ENCODE measurements at places on chromosomes 2 and 18.

GRCh38 chr2:70513738-70514137, 39.9 kb downstream of the TGFA start:
- DNase-seq = no peak

GRCh38 chr2:111704246-111704645, 179.7 kb downstream of the ANAPC1 start:
- DNase-seq = no peak

DNA sequence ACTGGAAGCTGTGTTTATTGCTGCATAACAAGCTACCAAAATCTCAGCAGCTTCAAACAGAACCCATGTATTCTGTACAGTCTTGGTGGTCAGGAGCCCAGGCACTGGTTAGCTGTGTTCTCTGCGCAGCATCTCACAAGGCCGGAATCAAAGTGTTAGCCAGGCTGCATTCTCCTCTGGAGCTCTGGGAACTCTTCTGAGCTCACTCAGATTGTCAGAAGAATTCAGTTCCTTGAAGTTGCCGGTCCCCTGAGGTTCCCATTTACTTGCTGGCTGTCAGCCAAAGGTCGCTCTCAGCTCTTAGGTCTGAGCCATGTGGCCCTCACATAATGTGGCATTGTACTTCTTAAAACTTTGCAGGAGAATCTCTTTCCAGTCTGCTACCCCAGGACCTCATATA, 123.6 kb upstream of the SMIM21 start:
- DNase-seq = no peak

DNA sequence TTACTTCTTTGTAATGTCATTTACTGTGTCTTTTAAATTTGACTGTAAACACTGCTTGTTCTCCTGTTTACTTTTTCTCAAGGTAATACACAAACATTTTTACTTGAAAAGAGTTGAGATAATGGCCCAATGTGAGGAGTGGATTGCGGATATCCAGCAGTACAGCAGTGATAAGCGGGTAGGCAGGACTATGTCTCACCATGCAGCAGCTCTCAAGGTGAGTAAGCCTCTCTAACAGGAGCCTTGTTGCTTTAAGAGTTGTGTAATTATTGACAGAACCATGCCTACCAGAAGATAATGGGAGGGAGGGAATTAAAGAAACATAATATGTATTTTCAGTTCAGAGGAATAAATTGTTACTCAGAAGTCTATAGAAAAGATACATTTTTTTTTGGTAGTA, 16.5 kb upstream of the TTC27 start:
- DNase-seq = no peak

- DNase-seq = no peak
Measured at GRCh38 chr2:155190342-155190741, 491.8 kb downstream of the KCNJ3 start.

DNA sequence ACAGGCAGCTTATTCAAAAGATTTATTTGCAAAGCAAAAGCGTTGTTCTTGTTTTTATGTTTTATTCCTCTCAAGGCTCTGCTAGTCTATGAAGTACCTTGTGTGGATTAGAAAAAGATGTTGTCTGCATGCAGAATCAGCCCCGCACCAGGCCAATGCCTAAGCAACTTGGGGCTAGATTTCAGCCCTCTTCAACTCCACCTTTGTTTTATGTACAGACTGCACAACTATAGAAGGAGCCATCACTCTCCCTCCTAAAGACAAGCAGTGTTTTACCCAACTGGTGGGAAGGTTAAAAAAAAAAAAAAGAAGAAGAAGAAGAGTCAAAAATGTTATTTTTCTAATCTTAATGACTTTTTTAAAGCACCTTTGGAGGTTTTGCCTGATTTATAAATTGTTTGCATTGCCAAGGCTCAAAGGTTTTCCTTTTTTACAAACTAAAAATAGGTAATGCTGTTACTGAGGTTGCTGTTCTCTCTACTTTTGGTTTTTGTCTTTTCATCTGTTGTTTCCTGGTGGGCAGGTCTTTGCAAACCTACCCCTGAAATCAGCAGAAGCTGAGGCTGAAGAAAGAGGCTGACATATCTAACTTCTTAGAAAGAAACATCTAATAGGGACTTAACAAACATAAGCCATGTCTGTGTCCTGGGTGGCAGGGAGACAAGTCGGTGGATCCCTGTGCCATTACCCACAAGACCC, 164.0 kb downstream of the SLC39A10 start:
- no peak for DNase-seq

GRCh38 chr2:10962004-10962403, 50.3 kb downstream of the KCNF1 start:
- DNase-seq = no peak

DNA sequence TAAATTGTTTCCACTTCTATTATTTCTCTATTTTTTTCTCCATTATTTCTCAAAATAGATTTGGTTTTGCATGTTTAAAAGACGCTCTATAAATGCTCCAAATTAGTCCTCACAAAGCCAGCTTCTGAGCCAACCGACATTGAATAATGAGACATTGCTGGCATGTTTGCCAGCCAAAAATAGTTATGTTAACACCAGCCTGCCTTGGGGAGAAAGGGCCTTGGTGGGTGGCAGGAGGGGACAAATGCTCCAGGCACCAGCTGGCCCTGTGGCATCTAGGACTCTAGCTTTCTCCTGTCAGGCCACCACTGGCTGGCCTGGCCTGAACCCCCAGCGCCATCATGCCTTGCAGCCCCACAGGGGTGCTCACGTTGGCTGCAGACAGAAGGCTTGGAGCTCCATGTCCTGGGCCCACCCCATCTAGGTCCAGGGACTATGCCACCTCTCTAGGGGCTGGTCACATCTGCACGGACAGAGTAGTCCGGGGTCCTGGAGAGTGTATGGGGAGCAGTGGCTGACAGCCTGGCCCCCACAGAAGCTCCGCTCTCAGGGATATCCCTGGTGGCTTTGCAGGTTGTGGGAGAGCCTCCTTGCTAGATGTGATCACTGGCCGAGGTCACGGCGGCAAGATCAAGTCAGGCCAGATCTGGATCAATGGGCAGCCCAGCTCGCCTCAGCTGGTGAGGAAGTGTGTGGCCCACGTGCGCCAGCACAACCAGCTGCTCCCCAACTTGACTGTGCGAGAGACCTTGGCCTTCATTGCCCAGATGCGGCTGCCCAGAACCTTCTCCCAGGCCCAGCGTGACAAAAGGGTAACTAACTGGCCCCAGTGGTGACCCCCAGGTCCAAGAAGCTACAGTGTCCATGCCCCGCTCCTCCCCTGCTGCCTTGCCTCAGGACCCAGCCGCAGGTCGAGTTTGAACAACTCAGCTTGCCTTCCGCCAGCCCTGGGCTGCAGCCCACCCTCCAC, 12.5 kb downstream of the ABCG8 start:
- no peak for DNase-seq

GRCh38 chr2:125935559-125935958, 720.4 kb upstream of the GYPC start:
- DNase-seq = no peak

DNA sequence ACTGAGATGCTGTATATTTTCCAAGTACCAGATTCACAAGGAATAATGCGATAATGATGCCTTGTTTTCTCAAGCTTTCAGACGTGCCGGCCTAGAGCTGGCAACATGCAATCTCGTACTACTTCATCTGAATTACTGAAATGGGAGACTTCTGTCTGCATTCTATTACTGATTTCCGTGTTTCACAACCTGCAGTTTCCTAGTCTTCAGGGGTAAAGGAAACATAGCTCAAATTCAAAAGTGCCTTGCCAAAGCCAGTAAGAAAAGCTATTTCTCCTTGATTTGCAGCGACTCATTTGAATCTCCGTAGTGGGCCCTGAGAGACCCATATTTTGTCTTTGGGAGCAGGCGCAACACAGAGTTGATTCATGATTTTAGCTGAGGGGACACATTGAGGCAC, 289.0 kb downstream of the CNTNAP5 start:
- DNase-seq = no peak

GRCh38 chr2:99618579-99619097, 128.8 kb upstream of the REV1 start:
- no peak for DNase-seq

- no peak for DNase-seq
Measured at GRCh38 chr2:117968722-117969121, 45.1 kb downstream of the CCDC93 start.

DNA sequence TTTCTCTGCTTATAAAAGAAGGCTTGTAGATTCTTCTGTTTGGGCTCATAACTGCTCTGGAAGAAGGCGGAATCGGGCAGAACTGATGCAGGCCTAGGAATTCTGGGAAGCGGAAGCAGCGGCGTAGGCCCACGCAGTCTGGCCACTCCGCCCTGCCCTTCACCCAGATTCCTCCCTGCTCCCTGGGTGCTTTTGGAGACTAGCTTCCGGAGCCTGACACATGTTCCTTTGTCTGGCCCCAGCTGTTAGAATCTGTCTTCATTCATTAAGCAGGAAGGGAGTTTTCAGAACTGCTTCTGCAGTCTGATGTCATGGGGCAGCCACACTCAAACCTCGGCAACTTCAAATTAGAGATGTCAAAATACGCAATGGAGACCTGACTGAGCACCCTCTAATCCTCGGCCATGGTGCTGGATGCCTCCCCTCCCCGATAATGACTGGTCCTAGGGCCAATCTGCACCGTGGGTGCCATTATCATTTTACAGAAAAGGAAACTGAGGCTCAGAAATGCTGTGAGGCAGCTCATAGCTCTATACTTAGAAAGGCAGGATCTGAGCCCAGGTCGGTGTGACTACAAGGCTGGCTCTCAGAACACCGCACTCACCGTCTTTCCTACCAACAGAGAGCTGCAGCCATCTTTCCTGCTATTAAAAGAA, 275.7 kb downstream of the MYCN start:
- DNase-seq = no peak

DNA sequence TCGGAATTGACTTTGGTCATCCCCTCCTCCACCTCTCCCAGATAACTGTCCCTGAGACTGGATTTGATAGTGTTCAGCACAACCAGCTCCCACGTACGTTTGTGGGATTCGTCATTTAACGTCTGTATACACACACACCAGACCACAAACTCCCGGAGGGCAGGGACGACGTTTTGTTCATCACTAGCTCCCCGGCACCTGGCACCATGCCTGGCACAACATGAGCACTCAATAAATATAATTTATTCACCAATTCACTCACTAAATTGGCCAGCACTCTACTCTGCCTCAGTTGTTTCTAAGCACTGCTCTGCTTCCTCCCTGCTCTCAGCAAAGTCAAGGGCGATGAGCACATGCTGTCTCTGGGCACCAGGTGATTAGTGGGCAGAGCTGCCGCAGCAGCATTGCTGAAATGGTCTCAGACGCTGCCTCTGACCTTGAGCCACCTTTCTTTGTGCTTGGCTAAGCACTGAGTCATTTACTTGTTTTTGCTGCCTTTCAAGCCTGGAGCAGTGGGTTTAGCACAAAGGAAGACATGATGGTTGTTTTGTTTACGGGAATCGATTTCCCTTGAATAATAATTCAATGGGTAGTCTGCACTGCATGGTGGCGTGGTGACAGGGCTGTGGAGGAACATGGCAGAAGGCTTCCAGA, 19.3 kb upstream of the LOXHD1 start:
- no peak for DNase-seq

DNA sequence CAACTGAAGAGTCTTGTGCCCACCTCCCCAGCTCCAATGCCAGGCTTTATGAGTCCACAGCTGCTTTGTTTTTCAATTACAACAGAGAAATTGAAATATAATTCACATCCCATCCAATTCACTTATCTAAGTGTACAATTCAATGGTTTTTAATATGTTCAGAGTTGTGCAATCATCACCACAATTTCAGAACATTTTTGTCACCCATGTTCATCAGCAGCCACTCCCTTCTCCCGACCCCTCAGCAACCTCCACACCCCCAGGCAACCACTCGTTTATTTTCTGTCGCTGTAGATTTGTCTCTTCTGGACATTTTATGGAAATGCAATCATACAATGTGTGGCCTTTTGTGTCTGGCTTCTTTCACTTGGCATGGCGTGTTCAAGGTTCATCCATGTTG, 23.3 kb downstream of the INHBB start:
- no peak for DNase-seq

GRCh38 chr18:64116571-64117175, 32.2 kb downstream of the LINC00305 start:
- no peak for DNase-seq

DNA sequence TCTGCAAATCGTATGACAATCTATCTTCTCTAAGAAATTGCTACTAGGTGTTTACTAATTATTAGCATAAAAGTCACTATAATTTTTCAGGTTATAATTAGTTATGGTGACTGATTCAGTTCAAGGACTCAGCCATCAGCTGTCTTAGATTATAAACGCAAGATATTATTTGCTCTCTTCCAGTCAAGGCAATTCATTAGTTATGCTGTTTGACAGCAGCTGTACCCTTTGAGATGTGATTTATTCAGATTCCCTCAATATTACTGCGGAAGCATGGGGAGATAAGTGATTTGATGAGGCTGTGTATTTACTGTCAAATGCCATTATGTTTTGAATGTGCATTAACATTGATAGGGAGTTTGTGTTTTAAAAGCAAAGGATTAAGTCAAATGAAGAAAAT, 558.9 kb upstream of the FSIP2 start:
- no peak for DNase-seq

GRCh38 chr2:175180701-175181103, 808 bp downstream of the ATP5MC3 start:
- DNase-seq = peak; percentile 48

- peak; percentile 3 for DNase-seq
Measured at GRCh38 chr18:48825101-48825745, 125.5 kb downstream of the SMAD7 start.

GRCh38 chr2:221480163-221480562, 91.9 kb downstream of the EPHA4 start:
- DNase-seq = no peak

- DNase-seq = peak; percentile 82
Measured at GRCh38 chr2:112275887-112276773, 733 bp downstream of the ZC3H6 start.

DNA sequence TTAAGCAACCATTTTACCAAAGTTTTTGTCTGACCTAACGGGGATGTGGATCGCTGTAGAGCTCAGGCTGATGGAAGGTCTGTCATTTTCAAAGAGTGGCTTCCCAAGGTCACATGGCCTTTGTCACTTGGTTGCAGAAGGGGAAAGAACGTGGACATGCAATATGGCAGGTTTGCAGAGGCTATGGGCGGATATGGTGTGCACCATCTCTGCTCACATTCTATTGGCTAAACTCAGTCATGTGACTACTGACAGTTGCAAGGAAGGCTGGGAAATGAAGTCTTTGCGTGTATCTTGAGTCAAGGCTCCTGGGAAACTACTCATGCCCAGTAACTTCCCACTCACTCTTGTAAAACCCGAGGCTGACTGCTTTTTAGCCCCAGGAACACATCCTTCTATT, 96.8 kb downstream of the ST6GAL2 start:
- DNase-seq = no peak

GRCh38 chr2:588074-588645, 89.0 kb downstream of the TMEM18 start:
- no peak for DNase-seq

DNA sequence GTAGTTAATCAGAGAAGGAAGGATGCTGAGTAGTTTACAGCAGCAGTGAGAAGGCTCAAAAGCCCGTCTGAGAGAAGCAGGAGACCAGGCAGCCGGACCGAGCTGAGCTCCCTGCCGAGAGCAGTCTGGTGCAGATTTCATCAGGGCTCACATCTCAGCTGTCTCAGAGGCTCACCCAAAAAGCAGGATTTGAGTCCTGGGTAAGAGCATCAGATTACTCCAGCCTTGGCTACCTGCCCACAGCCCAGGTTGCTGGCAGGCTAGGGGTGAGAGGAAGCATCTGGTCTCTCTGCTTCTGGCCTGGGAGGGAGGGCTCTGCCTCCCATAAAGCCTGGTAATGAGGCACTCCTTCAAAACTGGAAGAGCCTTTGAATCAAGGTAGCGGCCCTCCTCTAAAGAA, 140.5 kb downstream of the ST6GAL2 start:
- no peak for DNase-seq
